ENCODE measurements at places on chromosomes 1 and 21.

DNA sequence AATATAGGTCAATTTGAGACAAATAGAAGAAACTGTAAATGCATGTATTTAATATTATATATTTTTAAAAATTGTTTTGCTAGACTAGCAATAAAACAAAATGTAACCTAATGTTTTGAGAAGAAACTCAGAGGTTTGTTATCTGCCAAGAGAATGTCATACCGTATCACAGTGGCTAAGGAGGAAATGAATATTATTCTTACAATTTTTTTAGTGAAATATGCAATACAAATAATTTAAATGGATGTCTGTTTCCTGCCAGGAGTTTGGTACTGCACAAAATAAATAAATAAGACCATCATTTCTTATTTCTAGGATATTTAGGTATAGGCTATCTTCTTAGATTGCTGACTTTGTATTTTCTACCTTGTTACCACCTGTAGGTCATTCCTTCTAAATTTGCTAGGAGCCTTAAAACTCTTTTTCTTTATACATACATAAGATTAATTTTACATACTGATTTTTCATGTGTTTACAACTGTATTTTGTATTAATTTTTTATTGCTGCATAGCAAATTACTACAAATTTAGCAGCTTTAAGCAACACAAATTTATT, 113.6 kb downstream of the NEK7 start:
- no peak for DNase-seq

DNA sequence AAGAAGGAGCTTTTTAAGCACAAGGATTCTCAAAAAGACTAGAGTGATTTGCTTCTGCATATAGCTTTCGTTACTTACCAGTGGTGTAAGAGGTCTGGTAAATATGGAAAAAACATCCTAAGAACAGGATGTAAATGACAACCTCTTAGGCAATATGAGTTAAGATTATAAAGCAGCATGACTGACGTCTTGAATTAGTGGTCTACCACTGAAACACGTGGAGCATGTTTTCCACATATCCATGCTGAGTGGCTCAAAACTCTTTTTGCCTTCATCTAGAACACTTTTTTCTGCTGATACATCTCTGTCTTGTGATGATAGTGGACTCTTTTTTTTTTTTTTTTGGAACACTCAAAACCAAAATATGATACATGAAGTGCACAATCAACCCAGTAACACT, 44.6 kb downstream of the RCAN1 start:
- no peak for DNase-seq

DNA sequence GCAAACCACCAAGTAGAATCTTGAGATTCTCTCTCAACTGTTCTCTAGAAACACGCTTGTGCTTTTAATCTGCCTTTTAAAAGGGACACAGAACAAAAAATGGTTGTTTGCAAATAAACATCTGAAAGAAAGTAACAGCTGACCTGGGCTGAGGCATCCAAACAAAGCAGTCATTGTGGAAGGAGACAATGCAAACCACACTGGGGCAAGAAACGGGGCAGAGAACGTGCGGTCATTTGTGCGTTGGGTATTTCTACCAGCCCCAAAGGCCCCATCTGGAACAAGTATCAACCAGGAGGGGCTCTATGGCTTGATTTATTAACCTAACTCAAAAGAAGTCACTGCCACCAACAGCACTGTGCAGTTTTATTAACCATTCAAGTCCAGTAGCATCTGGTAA, 6.0 kb downstream of the STMN1 start:
- DNase-seq, result no peak

GRCh38 chr1:230686747-230687146, 27.2 kb downstream of the AGT start:
- no peak for DNase-seq

- no peak for DNase-seq
These were observed 233.6 kb upstream of the PTBP2 start for GRCh38 chr1:96487971-96488370.

DNA sequence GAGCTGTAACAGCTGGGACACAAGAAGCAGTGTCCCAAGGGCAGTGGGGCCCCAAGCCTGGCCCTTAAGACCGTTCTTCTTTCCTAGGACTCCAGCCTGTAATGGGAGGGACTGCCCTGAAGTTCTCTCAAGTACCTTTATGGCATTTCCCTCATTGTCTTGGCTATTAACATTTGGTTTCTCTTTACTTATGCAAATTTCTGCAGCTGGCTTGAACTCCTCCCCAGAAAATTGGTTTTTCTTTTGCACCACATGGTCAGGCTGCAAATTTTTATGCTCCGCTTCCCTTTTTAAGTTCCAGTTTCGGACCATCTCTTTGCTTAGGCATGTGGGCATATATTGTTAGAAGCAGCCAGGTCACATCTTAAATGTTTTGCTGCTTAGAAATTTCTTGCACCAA, 3.1 kb upstream of the MROH9 start:
- no peak for DNase-seq

GRCh38 chr1:202122639-202123335, at the start of gene GPR37L1:
Gene GPR37L1, plus strand, starts transcription at chr1:202122917. Its CDS starts 47 bp downstream, at chr1:202122964.
- no peak for DNase-seq

DNA sequence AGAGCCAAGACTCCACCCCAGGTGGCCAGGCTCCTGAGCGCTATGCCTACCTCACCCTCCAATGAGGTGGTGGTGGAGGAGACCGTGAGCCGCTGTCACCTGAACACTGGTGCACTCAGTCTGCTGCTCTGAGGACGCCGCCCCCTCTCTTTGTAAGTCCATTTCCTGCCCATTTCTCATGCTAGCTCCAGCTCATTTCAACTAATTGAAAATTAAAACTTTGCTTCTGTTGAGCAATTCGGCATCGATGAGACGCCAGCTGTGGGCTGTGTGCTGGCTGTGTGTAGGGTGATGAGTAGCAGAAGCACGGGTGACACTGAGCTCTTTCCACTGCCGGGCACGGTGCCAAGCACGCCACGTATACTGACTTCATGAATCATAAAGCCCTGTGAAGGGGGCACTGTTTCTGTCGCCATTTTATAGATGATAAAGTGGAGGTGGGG, 11.2 kb downstream of the TNFRSF1B start:
- peak; percentile 97 for DNase-seq

DNA sequence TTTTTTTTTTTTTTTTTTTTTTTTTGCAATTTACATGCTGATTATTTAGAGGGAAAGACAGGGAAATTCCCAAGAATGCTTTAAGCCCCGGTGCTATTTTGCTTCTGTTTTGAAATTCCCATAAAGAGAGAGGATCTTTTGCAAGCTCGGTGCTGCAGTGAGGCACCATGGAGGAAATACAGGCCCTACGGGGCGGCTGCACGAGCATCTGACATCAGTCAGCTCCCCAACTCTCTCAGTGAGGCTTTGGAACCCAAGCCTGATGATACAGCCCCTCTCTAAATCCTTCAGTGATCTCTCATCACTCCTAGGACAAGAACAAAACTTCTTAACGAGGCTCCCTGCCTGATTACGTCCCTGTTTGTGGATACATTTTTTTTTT, 791 bp upstream of the CHI3L1 start:
- DNase-seq, result no peak

DNA sequence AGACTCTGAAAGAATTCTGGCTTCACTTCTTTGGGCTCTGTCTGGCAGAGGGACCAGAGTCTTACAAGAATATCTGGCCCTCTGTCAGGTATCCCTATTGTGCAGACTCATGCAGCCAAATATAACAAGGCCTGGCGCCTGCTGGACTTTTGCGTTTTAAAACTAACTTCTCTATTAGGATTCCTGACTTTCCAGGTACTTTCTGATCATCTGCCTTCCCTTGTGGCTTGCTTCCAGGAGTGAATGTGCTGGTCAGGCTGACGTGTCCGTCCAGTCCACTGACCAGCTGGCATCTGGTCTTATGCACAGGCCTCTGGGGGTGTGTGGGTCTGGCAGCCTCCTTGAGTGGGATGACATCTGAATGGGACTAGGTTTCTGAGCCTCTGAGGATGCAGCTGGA, 8.6 kb upstream of the RAB29 start:
- DNase-seq, result no peak

DNA sequence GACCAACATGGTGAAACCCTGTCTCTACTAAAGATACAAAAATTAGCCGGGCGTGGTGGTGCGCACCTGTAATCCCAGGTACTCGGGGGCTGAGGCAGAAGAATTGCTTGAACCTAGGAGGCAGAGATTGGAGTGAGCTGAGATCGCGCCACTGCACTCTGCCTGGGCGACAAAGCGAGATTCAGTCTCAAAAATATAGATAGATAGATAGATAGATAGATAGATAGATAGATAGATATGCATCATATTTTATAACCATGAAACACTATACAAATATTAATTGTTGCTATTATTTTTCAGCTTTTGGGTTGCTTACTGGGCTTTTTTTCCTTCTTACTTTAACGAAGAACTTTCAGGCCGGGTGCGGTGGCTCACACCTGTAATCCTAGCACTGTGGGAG, 4.8 kb upstream of the FAF1 start:
- DNase-seq, result no peak

DNA sequence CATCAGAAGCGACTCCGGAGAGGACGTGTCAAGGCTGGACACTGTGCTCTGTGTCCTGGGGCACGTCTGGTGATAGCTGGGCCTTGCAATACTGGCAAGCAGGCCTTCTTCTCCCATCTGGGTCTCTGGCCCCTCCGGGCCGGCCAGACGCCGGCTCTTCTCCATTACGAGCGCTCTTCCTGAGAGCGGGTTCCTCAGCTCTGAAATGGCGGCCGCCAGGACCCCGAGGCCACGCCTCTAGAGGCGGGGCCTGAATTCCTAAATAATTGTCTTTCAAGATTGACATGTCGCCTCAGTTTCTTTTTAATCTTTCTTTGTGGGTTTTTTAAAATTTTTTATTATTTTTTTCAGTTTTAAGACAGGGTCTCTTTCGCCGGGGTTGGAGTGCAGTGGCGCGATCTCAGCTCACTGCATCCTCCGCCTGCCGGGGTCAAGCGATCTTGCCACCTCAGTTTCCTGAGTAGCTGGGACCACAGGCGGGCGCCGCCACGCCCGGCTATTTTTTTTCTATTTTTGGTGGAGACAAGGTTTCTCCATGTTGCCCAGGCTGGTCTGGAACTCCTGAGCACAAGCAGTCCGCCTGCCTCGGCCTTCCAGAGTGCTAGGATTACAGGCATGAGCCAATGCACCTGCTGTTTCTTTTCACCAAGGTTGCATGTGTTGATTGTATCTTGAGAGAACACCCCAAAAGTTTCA, 9.2 kb downstream of the RNF2 start:
- no peak for DNase-seq

DNA sequence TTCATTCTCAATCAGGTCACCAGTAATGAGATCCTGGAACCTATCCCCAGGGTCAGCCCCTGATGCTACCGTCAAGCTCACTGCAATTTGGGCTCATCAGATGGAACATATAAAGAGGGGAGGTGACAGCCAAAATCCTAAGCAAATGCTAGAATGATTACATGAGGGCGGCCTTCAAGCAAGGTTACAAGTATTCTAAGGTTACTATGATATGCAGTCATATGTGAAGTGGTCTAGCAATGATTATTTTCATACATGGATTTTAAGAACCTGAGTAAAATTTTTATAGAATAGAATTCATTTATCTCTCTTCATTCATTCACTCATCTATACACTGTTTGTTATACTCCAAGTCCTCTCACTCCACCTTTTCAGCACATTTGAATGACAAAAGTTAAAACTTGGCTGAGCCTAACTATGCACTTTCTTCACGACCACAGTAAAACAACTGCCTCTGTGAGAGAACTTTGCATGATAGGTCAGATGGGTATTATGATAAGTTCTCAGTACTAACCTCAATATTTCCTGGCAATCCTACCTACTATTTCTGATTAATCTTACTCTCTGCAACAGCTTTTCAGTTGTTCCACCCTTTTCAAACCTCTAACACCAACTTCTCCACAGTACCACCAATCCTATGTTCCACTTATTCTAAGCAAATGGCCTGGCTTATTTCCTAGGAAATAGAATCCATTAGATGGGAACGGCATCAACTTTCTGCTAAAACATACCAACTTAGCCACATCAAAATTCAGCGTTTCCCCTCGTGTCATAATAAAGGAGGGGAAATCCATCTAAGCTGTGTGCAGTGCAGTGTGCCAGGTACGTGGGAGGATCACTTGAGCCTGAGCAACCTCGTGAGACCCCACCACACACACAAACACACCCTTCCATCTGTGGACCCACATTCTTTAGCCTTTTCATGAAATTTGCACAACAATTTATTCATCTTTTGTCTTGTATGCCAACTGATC, 32.0 kb downstream of the LHX9 start:
- no peak for DNase-seq

- DNase-seq, result no peak
These were observed 9.3 kb upstream of the MARCKSL1 start for GRCh38 chr1:32345289-32345827.

DNA sequence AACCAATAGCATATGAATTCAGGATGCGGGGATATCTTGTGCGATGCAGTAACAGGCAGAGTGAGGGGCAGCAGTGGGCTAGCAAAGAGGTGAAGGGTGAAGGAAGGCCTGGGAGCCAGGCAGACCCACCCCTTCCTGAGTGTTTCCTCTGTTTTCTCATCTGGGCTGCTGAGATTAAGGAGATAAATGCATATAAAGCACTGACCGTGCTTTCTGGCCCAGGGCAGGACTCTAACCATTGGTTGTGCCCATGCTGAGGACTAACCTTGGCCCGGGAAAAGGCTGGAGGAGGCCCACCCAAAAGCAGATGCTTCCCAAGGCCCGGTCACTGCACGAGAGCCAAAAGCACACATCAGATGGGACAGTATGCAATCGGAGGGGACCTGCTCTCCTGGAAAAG, 87.6 kb downstream of the PSMG1 start:
- no peak for DNase-seq

DNA sequence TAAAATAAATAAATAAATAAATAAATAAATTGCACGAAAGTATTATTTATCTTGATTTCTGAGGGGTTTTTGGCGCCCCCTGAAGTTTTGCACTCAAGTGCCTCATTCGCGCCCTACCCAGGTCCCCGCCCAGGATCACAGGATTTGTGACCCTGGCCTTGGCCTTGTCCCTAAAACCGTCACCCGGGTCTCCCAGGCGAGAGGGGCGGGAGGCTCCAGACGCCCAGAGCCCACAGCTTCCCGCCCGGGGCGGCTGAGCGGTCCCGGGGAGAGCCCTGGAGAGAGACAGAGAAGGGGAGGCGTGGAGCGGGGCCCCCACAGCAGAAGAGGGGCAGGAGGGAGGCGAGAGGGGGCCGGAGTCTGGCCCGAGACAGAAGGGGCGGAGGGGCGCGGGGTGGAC, 91.8 kb upstream of the CASZ1 start:
- DNase-seq, result no peak

DNA sequence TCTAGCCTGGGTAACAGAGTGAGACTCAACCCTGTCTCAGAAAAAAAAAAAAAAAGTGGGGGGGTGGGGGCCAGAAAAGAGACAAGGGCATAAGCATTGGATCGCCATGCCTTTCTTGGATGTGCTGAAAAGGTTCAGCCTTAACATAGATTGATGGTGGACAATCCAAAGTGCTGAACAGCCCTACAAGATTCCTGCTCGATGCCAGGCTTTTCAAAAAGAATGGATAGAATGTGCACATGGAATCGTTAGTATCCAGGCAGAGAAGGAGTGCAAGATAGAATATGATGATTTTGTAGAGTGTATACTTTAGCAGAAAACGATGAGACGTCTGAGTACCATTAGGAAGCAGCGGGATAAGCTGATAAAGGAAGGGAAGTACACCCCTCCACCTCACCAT, 10.9 kb upstream of the COA7 start:
- no peak for DNase-seq
